Stimulated activated CD4-positive, alpha-beta T cell treated with anti-CD3 and anti-CD28 coated beads, Interleukin-1b, Interleukin-23, amount 100 ng/mL, for 1 hour (primary cell): ENCODE measurements at places on chromosomes 5 and 9.

DNA sequence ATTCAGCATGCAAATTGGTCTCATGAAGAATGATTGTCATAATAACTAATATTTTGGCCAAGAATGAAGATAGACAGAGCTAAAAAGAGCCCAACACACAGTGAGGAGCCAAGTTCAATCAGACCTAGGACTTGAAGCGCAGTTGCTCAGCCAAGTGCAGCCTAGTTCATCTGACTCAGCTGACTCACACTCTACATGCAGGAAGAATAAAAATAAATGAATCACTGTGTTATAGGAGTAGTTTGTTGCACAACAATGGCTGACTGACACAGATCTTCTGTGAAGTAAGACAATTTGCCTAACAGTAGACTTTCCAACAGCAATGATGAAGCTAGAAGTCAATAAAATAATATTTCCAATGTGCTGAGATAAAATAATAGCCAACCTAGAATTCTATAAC lies 261.5 kb downstream of the CEMIP2 start:
- DNase-seq, result no peak

GRCh38 chr5:59416026-59416425 lies 477.5 kb downstream of the PDE4D start:
- DNase-seq, result no peak

GRCh38 chr9:105621001-105621400 lies 41.3 kb upstream of the TAL2 start:
- DNase-seq, result no peak

- no peak for DNase-seq
Measured at GRCh38 chr5:149546974-149547373, 4.3 kb downstream of the CSNK1A1 start.

- no peak for DNase-seq
Measured at GRCh38 chr5:56829137-56829908, 14.0 kb downstream of the MAP3K1 start.

GRCh38 chr9:115712981-115713380 lies 440.6 kb upstream of the PAPPA start:
- DNase-seq, result no peak

DNA sequence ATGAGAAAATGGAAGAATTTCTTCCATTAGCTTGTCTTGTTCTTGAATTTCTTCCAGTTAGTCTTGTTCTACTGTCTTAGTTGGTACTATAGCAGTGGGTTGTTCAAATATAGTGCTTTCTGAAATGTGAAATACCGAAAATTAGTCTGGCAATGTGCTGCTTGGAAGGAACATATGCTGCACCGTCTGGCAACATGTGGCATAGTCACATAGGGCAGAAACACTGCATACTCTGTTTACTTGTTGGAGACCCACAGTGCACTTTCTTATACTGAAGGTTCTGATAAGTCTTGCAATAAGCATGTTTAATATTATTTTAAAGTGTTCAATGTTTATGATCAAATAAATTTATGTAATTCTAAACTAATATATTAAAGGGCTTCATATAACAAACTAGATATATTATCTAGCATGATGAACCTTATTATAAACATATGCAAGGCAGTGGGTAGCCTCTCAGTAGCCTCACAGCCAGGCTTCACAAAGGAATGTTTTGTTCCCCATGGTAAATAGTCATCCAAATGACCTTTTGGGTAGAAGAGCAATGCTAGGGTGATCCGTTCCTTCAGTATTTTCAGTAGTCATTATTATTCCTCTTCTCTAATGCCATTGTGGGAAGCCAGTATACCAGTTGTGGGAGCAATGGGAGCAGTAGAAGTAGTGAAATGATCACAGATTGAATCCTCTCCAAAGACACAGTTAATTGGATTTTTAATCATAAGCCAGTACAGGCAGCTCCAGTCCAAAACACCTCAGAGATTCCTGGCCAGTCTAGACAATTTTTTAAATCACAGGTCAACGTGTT lies 1106.7 kb downstream of the DTWD2 start:
- DNase-seq, result no peak
